Pons (tissue), 1 donor: ENCODE measurements at places on chromosomes 6 and 20.

DNA sequence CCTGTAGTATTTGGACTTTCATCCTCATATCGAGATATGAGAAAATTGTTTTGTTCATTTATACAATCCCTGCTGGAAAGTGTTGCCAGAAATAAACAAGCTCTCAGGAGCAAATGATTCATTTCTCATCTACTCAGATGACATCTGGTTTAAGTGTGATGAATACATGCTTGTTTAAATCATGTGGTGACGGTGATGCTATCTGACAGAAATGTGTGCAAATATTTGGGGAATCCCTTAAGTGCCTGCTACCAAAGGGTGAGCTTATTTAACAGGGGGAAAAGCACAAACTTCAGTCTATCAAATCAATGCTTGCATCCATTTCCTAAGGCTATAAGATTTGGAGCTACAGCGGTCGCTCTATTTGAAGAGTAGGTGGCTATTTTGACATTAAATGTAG lies 368.3 kb upstream of the SASH1 start:
- no peak for DNase-seq

- no peak for DNase-seq
Observed at GRCh38 chr6:137728386-137729349, 138.4 kb upstream of the TNFAIP3 start.

GRCh38 chr6:109449064-109449794 lies 6.3 kb downstream of the MICAL1 start:
- no peak for DNase-seq

GRCh38 chr6:32057966-32058365 lies 19.8 kb downstream of the CYP21A2 start:
- DNase-seq: no peak

- no peak for DNase-seq
Observed at GRCh38 chr6:148724428-148724827, 22.4 kb upstream of the UST start.

DNA sequence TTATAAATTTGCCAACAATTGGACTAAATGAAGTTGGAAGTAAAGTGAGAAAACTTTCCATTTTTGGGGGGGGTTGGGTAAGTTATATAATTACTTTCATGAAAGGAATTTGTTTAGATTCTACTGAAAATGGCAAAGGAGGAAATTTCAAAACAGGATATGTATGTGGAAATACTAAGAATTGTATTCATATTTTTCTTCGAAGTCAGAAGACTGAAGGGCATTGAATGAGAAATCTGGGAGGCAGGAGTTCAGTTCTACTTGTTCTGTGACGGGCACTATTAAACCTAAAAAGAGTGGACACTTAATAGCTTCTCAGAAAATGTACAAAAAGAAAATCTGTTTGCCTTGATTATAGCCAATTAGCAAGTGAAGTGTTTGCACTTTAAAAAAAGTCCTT lies 114.7 kb downstream of the PRIM2 start:
- DNase-seq: no peak
